Lung (tissue), 17 donors: ENCODE measurements at places on chromosomes 4 and X. TPM values are rescaled to one million over a fixed set of nuclear protein-coding genes. Genes with fewer than 3 reads are reported as not detected.

ADGRG4 gene
- polyA plus RNA-seq: not detected

SPARCL1 gene
- 486 TPM for polyA plus RNA-seq

SERPINA7 gene
- polyA plus RNA-seq: not detected

CEP44 gene
- polyA plus RNA-seq: 7.9 TPM

GRCh38 chr4:169225058-169225751 is 45.6 kb downstream of the SH3RF1 start:
- H3K4me3 ChIP-seq: no peak overlapping the region
- no peaks in the 10 kb centered on the region for H3K27me3 ChIP-seq
- peak overlapping the region; percentile 63 for H3K27ac ChIP-seq

DNA sequence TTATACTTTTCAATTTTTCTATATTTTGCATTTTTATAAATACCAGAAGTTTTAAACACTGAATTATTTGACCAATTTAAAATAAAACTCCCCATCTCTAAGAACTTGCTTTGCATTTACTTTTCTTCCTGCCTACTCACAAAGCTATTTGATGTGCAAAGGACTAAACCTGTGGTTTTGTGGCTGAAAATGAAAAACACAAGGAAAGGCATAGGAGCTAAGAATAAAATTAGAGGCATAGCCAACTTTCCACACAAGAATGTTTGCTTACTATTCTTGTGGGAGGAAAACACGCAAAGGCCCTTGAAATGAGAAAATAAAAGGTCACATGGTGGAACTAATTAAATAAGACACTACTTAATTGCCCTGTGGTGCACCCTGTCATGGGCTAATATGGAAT is 221.2 kb downstream of the KLHL13 start:
- no peaks in the 10 kb centered on the region for H3K36me3 ChIP-seq
- no peak overlapping the region for H3K27ac ChIP-seq
- H3K4me3 ChIP-seq: no peak overlapping the region
- no peaks in the 10 kb centered on the region for H3K27me3 ChIP-seq
- DNase-seq: no peak
- H3K4me1 ChIP-seq: no peaks in the 10 kb centered on the region

DNA sequence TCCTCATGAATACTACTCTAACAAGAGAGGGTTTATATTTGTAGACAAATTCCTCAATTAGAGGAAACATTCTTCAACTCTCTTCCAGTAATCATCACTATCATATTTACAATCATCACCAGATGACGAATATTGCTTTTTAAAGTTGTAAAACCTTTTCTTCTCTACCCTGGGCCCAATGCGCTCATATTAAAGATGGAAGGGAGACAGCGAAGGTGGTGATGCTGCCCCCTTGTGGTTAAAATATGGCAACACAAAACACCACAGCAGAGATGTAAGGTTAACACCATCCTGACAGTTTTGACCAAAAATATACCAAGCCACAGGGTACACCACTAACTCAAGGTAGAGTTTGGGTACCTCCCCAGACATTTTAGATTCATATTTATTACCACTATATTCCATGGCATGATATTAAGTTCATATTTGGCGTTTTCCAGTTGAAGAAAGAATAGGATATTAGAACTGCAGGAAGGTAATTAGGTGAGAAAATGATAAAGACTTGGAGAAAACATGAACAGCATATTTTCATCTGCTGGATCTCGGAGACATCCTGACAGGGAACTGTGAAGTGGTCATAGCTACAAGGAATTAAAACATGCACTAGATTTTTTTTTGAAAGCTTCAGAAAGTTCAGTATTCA is 72.8 kb downstream of the SLC9A7 start:
- no peaks in the 10 kb centered on the region for H3K27me3 ChIP-seq
- peak; percentile 16 for DNase-seq
- H3K36me3 ChIP-seq: no peaks in the 10 kb centered on the region
- H3K4me3 ChIP-seq: no peak overlapping the region

GRCh38 chr4:7902101-7902553 is 37.5 kb downstream of the AFAP1 start:
- H3K27ac ChIP-seq: no peak overlapping the region
- H3K27me3 ChIP-seq: no peaks in the 10 kb centered on the region
- no peak overlapping the region for H3K4me3 ChIP-seq
- no peak for DNase-seq

DNA sequence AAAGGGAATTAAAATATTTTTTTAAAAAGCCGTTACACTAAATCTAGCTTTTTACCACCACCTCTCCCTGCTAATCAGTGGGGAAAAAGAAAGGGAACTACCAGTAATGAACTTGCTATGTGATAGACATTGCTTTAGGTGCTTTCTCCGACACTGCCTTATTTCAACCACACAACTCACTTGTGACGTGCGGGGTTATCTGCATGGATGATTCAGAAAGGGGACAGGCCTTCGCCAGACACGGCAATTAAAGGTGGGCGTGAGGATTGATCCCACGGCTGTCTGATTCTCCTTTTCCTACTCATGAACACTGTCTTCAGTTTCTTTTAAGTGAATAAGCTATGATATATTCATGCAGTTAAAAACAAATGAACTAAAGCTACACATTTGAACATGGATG is 882 bp upstream of the CXCR3 start:
- H3K36me3 ChIP-seq: peaks cover 2% of the 10 kb centered on the region
- H3K4me1 ChIP-seq: peaks cover 5% of the 10 kb centered on the region
- no peak overlapping the region for H3K4me3 ChIP-seq
- H3K27me3 ChIP-seq: no peaks in the 10 kb centered on the region
- no peak for DNase-seq

- peaks cover 3% of the 10 kb centered on the region for H3K4me1 ChIP-seq
- peak overlapping the region; percentile 72 for H3K27ac ChIP-seq
- no peaks in the 10 kb centered on the region for H3K27me3 ChIP-seq
- no peaks in the 10 kb centered on the region for H3K36me3 ChIP-seq
Measured at GRCh38 chrX:72714478-72714916, 391 bp upstream of the PHKA1 start.

DNA sequence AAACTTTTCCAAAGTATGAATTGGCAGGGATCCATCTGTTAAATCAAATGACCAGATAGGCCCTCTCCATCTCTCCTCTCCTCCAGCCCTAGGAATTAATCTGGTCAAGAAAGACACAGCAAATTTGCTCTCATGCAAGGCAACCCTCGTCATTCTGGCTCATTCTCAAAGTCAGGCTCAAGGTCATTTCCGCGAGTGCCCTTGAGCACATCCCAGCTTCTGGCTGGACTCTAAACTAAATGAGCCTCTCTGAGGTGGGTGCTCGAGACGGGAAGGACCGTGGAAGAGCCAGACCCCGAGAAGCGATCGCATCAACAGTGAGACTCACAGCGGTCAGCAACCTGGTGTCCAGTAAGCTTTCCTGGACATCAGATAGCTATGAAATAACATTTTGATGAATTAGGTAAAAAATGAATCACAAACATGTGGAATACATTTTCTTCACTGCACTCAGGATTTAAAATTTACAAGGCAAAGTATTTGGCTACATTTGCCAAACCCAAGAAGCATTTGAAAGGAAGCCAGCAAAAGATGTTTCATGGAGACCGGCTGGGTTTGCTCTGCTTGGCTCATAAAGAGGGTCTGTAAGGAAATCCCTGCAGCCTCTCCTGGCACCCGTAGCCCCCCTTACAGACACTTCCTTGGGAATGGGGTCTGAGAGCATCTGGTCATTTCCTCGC is 121.0 kb downstream of the ENPP6 start:
- H3K36me3 ChIP-seq: no peaks in the 10 kb centered on the region
- H3K4me3 ChIP-seq: no peak overlapping the region
- peaks cover 32% of the 10 kb centered on the region for H3K4me1 ChIP-seq
- no peak overlapping the region for H3K27ac ChIP-seq
- peak; percentile 96 for DNase-seq

- peak; percentile 89 for DNase-seq
- no peaks in the 10 kb centered on the region for H3K4me1 ChIP-seq
- no peaks in the 10 kb centered on the region for H3K27me3 ChIP-seq
- H3K36me3 ChIP-seq: peaks cover 2% of the 10 kb centered on the region
Measured at GRCh38 chrX:154478728-154479622, at the start of gene LAGE3. Gene LAGE3, minus strand, starts transcription at chrX:154479281. Its CDS starts 366 bp downstream, at chrX:154478915.

- H3K27ac ChIP-seq: no peak overlapping the region
- H3K27me3 ChIP-seq: peaks cover 6% of the 10 kb centered on the region
- H3K36me3 ChIP-seq: no peaks in the 10 kb centered on the region
- no peak for DNase-seq
Measured at GRCh38 chrX:38563030-38563429, 1.7 kb downstream of the TSPAN7 start.

DNA sequence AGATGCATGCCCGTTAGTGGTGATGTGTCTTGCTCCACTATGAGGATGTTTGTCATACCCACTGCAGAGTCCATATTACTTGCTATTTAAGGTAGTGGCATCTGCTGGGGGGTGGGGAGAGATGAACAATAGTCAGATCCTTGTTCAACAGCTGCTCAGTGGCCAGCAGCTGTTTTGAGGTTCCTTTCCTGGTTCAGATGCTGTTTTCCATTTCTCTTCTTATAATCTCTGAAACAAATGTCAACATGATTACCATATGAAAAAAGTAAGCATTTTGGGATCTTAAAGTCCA is 1567.9 kb upstream of the TENM3 start:
- H3K4me3 ChIP-seq: no peak overlapping the region
- H3K36me3 ChIP-seq: no peaks in the 10 kb centered on the region
- no peaks in the 10 kb centered on the region for H3K27me3 ChIP-seq
- no peak for DNase-seq

- H3K27ac ChIP-seq: peak overlapping the region; percentile 26
- H3K27me3 ChIP-seq: peaks cover 58% of the 10 kb centered on the region
- peak; percentile 22 for DNase-seq
- no peaks in the 10 kb centered on the region for H3K36me3 ChIP-seq
Measured at GRCh38 chrX:3345281-3346191, 916 bp downstream of the MXRA5 start.

- no peak overlapping the region for H3K27ac ChIP-seq
- no peaks in the 10 kb centered on the region for H3K27me3 ChIP-seq
- no peaks in the 10 kb centered on the region for H3K4me1 ChIP-seq
Measured at GRCh38 chr4:61933527-61933926, 733.4 kb downstream of the ADGRL3 start.

GRCh38 chrX:82627568-82627967 is 880.5 kb upstream of the POU3F4 start:
- no peaks in the 10 kb centered on the region for H3K4me1 ChIP-seq
- no peak for DNase-seq
- no peaks in the 10 kb centered on the region for H3K36me3 ChIP-seq
- H3K27ac ChIP-seq: no peak overlapping the region

DNA sequence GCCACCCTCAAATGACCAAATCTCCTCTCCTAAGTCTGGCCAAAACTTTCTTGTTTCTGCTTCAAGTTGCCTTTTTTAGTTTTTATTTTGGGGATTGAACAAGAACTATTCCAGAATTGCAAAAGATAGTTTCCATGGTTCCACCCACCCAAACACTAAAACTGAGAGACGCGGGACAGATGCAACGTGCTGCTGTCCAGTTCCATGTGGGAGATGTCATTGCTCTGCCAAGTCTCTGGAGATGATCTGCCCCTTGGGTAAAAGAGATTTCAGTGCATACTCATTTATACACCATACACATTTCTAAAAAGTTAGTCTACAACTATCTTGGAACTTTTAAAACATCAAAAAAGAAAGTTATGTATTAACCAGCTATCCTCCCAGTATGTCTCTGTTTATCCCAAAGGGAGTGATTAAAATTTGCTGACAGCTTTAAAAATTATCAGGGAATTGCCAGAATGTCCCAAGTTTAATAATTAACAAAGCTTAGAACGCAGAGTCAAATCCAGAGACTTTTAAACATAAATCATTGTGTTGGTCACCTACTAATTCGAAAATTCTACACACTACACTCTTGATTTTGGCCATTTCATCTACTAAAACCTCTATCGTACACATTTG is 3.2 kb downstream of the MAOB start:
- H3K36me3 ChIP-seq: no peaks in the 10 kb centered on the region
- peak; percentile 66 for DNase-seq
- H3K4me3 ChIP-seq: no peak overlapping the region
- H3K4me1 ChIP-seq: peaks cover 1% of the 10 kb centered on the region
- H3K27ac ChIP-seq: no peak overlapping the region
- H3K27me3 ChIP-seq: peaks cover 45% of the 10 kb centered on the region

DNA sequence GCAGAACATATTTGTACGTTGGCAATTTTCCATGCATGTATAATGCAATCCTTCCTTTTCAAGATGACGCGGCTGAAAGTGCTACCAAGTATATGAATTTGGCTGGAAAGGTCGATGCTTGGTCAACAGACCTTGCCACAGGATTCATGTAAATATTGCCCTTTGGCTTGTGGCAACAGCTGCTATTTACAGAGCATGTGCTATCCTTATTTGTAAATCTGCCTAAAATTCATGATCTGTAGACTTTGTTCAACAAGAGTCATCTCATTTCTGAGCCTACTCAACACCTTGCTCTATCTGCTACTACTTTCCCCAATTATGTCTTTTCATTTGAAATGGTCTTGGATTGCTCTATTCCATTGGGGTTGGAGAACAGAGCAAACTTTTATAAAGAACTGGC is 1.9 kb upstream of the SMARCA1 start:
- no peak overlapping the region for H3K27ac ChIP-seq
- no peak for DNase-seq
- no peaks in the 10 kb centered on the region for H3K27me3 ChIP-seq
- H3K4me1 ChIP-seq: no peaks in the 10 kb centered on the region
- no peak overlapping the region for H3K4me3 ChIP-seq

DNA sequence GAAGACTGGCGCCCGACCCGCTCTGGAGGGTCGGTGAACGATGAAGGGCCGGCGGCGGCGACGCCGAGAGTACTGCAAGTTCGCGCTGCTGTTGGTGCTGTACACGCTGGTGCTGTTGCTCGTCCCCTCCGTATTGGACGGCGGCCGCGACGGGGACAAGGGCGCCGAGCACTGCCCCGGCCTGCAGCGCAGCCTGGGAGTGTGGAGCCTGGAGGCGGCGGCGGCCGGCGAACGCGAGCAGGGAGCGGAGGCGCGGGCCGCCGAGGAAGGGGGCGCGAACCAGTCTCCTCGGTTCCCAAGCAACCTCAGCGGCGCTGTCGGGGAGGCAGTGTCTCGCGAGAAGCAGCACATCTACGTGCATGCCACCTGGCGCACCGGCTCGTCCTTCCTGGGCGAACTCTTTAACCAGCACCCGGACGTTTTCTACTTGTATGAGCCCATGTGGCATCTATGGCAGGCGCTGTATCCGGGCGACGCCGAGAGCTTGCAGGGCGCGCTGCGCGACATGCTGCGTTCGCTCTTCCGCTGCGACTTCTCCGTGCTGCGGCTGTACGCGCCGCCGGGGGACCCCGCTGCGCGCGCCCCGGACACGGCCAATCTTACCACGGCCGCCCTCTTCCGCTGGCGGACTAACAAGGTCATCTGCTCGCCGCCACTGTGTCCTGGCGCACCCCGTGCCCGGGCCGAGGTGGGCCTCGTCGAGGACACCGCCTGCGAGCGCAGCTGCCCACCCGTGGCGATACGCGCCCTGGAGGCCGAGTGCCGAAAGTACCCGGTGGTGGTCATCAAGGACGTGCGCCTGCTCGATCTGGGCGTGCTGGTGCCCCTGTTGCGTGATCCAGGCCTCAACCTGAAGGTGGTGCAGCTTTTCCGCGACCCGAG is 568 bp downstream of the CHST7 start:
- peak; percentile 46 for DNase-seq
- peaks cover 12% of the 10 kb centered on the region for H3K27me3 ChIP-seq
- no peaks in the 10 kb centered on the region for H3K36me3 ChIP-seq
- H3K4me3 ChIP-seq: peak overlapping the region; percentile 25
